IPS DF 19.7 (cell line): ENCODE measurements at places on chromosomes 6 and 20.
A peak's percentile ranks its signal among the peaks of the same experiment; 100 is the strongest.

- DNase-seq, result no peak
Measured at GRCh38 chr20:38301309-38301708, 2.6 kb upstream of the BPI start.

GRCh38 chr6:97401533-97401932 lies 118.5 kb upstream of the MMS22L start:
- no peak for DNase-seq

DNA sequence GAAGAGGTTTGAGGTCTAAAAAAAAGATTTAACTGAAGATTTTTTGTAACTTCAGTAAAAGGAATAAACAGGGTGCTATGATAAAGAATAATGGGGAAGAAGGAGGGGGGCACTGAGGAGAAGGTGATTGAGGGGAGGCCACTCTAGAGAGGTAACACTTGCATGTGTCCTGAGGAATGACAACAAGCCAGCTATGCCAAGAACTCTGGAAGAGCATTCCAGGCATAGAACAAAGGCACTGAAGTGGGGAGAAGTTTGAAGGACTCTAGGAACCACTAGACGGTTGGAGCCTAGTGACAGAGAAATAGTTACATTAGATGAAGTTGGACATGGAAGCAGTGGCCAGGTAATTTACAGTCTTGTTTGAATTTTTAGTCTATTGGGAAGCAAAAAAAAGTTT lies 10.8 kb upstream of the SF3B5 start:
- DNase-seq, result no peak

DNA sequence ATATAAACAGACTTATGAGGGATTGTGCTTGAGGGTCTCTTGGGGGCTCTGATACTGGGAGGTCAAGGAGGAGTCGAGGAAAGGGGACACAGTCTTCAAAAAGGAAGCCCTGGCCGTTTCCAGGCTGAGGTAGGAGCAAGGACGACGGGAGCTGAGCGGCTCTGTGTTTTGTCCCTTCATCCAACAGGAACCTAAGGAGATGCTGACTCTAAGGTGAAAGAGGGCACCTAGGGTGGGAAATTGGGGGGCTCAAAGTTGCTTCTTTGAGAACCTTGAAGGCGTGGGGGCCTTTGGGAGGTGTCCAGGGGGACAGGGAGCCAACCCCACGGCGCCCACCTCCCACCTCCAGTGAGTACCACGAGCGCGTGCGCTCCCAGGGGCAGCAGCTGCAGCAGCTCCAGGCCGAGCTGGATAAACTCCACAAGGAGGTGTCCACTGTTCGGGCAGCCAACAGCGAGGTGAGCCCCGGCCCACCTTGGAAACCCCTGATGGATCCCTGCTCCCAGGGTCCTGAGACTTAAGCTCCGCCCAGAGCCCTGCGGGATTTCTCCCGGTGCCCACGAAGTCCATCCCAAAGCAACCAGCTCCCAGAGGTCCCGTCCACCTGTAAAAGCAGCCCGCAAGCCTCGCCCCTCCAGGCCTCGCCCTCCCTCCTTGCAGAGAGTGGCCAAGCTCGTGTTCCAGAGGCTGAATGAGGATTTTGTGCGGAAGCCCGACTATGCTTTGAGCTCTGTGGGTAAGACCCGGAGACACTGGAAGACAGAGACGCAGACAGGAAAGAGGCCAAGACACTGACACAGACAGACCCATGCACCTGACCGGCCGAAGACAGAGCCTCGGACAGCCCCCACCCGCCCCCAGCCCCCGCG lies 2.9 kb downstream of the SPAG4 start:
- no peak for DNase-seq

DNA sequence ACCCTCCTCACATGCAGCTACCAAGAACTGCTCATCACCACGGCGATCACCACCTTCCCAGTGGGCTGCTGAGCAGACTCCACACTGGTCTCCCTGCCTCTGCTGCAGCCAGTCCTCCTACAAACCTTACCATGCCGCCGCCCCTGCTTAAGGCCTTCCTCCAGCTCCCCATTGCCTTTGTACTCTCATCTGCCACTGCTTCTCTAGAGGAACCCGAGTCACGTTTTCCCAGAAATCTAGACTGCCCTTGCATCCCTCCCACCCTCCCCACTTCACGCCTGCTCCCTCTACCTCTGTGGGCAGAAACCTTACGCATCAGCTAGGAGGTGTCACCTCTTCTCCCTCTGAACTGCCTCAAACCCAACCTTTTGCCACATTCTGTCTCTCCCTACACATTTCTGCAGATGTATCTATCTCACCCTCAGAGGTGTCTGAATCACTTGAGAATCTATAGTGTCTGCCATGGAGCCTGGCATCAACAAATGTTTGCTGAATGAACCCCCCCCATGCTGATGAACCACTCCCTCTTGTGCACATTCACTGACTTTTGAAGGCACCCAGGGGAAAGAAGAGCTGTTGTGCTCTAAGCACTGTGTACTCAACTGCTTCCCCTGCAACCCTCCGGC lies 4.3 kb downstream of the E2F1 start:
- DNase-seq, result no peak

DNA sequence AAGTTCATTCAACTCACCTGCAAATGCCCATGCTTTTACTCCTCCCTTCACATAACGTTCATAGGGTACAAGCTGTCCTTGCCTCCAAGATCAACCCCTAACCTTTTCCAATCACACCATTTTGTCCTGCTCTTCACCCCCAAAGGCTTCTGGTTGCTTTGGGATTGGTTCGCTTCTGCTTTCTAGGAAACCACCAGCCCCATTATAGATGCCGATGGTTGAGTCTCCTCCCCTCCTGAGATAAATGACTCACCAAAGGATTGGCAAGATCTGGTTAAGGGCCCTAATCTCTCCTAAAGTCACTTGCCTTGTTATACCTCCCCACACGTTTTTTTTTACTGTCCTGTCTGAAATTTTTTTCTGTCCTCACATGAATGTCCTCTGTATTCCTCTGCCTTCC lies 311.4 kb downstream of the HACE1 start:
- DNase-seq, result no peak

- DNase-seq, result no peak
Measured at GRCh38 chr20:62628691-62629090, 13.6 kb upstream of the SLCO4A1 start.

GRCh38 chr6:57019434-57019833 lies 27.1 kb upstream of the KIAA1586 start:
- no peak for DNase-seq

DNA sequence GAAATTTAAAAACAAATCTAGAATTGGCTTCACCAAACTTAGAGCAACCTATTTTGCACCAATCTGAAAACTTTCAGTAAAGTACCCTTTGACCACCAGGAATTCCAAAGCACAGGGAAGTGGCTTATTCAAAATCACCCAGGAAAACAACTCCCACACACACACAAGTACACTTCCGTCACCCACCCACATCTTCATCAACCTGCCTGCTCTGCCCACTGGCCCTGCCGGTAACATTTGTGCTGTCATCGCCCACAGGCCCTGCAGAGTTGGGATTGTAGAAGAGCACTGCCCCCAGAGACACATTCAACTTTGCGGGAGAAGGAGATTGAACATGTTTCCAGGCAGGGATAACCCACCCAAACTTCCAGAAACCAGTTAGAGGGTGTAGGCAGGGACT lies 19.3 kb upstream of the SCML4 start:
- no peak for DNase-seq

DNA sequence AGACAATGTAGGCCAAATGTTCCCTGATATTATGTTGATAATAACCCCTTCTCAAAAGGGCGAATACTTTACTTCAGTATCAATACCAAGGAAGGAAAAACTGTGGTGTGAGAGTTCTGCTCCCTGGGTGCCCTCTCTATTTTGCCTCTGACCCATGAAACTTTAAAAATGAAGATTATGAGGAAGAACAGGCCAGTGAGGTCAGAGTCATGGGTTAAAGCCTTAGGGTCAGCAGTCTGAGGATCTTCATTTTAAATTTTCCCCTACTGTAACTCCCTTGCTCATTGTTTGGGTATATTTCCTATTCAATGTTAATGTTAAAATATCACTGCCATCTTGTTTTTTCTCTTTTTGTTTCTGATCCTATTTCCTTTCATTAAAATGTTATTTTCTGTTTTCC lies 47.9 kb downstream of the PRKN start:
- DNase-seq, result no peak

DNA sequence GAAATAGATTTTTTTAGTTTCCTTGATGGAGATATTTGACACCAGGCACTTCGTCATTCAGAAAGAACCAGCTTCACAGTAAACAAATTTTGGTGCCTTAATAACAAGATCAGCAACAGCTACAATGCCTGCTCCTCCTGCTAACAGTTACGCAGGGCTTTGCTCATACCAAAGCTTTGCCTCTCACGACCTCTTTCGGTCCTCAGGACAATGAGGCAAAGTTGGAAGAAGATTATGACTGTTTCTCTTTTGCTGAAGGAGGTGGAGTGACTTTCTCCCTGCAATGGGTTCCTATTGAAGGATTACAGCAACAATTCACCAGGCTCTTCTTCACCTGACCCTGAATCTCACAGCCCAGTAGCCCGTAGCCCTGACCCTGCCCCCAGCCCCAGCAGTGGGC lies 440.1 kb downstream of the PREX1 start:
- no peak for DNase-seq

GRCh38 chr6:44367681-44368080 lies 19.8 kb upstream of the CDC5L start:
- DNase-seq, result no peak

- DNase-seq, result no peak
Measured at GRCh38 chr20:17501701-17502100, 29.5 kb downstream of the BFSP1 start.

DNA sequence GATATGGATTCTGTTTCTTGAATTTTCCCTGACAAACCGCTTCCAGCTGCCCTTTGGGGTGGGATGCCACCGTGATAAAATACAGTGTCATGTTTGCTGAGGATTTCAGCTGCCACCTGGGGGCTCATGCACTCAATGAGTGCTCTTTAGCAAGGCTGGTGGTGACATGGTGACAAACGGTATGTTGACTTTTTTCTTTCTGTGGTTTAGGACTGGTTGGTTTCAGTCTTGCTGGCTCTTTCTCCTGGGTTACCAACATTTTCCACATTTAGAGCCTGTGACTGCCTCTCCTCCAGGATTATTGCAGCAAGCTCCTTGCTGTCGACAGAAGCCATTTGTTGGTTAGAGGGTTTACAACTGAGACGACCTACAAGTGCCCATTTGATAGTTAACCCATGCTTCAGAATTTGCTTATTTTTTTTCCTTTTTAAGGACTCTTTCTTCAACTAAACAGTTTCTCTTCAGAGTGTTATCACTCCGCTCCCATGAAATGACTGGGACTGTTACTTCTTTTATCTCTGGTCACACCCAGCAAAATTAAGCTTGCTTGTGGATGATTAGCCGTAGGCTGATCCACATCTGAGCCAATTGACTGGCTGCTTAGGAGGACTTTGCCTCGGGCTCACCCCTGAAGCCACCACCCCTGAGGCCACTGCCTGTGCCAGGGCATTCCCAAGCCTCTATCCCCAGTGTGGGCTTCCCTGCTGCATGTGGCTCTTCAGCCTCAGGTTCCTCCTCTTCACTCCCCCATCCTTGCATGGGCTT lies 48.4 kb upstream of the CDYL start:
- no peak for DNase-seq

DNA sequence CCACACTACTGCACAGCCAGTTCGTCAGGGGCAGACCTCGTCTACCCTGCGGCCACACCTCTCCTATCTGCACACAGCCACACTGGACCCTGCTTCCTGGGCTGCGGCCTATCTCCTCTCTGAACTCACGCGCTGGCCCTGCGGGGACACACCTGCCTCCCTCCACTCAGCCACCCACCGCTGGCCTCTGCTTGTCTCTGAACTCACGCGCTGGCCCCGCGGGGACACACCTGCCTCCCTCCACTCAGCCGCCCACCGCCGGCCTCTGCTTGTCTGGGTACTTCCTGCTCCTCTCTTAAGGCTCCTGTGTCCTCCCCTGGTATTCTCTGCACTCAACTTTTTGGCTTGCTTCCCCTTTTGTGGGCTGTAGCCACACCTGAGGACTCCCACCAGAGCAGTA lies 52.3 kb downstream of the HUS1B start:
- DNase-seq, result no peak

GRCh38 chr6:38057994-38058393 lies 238.5 kb downstream of the ZFAND3 start:
- DNase-seq, result no peak

GRCh38 chr6:119676961-119677360 lies 327.4 kb upstream of the MAN1A1 start:
- no peak for DNase-seq

DNA sequence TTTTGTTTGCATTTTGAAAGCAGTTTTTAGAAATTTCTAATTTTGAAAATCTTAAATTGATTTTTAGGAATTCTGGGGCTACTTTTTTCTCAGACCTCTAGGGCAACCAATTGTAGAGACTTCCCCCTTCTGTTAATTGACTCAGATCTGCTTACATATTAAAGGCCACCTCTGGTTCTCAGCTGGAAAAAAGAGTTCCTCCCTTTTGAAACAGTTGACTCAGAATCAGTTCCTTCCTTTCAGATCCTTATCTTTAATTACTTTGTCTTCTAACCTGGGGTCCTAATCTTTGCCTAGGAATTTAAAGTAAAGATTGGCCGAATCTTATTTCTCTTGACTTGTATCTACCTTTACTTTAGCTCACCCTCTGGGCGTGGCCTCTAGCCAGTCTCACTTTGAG lies 146.8 kb downstream of the LAMA2 start:
- DNase-seq, result peak; percentile 7

DNA sequence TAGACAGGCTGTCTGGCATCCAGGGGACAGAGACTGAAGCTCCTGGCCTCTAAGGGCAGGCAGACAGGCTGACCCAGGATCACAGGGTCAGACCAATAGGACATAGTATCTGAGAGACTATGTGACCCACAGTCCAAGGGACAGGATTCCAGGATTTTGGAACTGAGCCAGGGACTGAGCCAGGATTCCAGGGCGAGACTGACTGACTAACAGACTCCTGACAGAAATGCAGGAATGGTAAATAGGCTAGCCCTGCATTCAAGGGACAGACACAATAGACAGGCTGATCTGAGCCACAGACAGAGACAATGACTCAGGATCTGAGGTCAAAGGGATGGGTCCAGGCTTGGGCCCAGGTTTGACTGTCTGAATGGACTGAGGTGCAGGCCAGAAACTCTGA lies 19.8 kb downstream of the XKR7 start:
- no peak for DNase-seq

GRCh38 chr6:15025446-15025845 lies 220.4 kb upstream of the JARID2 start:
- DNase-seq, result no peak

DNA sequence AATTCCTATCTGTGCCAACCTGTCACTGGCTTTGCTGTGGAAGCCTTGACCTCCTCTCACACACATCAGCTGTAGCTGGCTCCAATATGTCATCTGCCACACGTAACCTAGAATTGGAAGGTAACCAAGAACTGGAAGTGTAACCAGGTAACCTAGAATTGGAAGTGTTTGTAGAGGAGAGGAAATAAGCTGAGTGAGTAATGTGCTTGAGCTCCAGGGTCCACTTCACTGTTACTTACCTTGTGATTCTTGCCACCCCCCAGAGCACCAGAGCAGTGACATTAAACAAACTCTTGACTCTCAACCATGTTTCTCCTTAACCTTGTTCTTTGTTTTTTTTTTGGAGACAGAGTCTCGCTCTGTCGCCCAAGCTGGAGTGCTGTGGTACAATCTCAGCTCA lies 350.5 kb downstream of the NRN1 start:
- no peak for DNase-seq
